ENCODE measurements at places on chromosomes 7 and 10.
A peak's percentile ranks its signal among the peaks of the same experiment; 100 is the strongest.

GRCh38 chr7:15972862-15973275 is 286.4 kb upstream of the MEOX2 start:
- peak; percentile 50 for DNase-seq

DNA sequence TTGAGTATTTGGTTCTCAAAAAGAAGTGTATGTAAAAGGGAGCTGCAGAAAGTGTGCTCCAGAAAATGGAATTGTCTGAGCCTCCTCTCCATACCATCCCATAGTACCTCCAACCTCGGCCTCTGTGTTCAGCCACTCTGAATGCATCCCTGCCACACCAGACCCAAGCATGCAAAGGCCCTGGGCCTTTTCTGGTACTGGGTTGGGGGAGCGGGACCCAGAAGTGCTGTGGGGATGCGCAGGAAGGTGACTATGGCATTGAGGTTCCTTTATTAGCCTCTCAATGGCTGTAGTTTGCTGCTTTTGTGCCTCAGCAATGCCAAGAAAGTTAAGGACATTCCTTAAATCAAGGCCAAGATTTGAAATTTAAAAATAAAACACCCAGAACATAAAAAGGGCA is 2.1 kb upstream of the KCNMA1 start:
- no peak for DNase-seq

DNA sequence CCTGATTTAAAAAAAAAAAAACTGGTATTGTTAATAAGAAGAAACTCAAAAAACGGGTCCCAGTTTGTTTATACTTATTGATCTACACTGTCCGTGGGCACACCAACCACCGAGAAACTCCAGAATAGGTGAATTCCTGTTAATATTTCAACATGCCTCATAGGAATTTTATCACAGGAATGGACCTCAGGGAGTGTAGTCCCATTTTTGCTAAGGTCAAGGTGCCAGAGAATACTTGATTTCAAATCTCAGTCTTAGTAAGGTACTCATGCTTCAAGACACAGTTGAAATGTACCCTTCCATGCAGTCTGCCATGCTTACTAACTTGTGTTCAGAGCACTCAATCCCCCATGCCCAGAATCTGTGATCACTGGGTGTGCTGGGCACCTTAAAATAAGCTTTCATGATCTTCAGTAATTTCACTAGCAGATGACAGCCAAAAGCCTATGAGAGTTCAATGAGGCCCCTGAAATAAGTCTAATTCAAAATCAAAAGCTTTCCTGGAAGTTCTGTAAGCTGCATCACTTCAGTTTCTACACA is 385.7 kb downstream of the TNS3 start:
- no peak for DNase-seq

DNA sequence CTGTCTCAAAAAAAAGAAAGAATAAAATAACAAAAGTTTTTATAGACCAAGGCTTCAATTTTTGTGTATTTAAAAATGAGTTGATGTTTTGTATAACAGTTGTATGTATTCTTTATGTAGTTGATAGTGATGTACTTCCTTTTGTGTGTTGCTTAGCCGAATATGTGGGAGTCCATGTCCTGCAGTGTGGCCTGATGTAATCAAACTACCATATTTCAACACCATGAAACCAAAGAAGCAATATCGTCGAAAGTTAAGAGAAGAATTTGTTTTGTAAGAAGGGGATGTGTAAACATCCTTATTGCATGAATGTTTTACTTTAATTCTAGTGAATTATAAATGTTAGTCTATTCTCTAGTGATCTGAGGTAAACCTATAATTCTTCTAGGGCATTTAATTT is 56.6 kb downstream of the MPLKIP start:
- no peak for DNase-seq

DNA sequence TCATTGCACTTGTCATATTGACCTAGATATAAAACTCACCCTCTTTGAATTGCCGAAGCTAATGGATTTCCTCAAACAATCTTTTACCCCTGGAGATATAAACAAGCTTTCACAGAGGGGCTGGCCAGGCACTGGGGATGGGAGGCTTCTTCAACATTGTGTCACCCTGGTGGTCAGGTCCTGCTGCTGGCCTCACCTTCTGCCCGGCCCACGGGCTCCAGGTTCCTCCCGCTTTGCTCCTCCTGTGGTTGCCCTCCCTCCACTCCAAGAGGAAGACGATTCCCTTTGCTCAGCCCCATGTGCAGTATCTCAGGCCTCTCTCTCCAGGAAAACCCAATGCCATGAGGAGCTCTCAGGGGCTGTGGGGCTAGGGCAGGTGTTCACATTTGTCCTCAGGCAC is 118.1 kb upstream of the ADCY1 start:
- DNase-seq, result no peak

All from ELR (cell line).